ENCODE measurements at places on chromosomes 12 and 14.

GRCh38 chr12:52344111-52344510 is 22.9 kb upstream of the KRT83 start:
- no peak for DNase-seq

GRCh38 chr12:90321369-90321768 is 612.7 kb upstream of the ATP2B1 start:
- no peak for DNase-seq

- no peak for DNase-seq
Measured at GRCh38 chr14:80942191-80942600, 658 bp upstream of the CEP128 start.

- DNase-seq = no peak
Measured at GRCh38 chr14:23557521-23557920, 1.4 kb downstream of the THTPA start.

Measured in mesothelial cell of epicardium (in vitro differentiated cells).